ENCODE measurements at places on chromosomes 5 and 9.
A peak's percentile ranks its signal among the peaks of the same experiment; 100 is the strongest.

- H3K36me3 ChIP-seq = no peaks in the 10 kb centered on the region
- H3K4me1 ChIP-seq = no peaks in the 10 kb centered on the region
- DNase-seq = no peak
- H3K27me3 ChIP-seq = no peaks in the 10 kb centered on the region
Measured at GRCh38 chr9:14723301-14723700, 768 bp upstream of the CER1 start.

- H3K27me3 ChIP-seq = no peaks in the 10 kb centered on the region
- H3K27ac ChIP-seq = peak overlapping the region; percentile 75
Measured at GRCh38 chr5:180332051-180332517, 21.1 kb downstream of the GFPT2 start.

DNA sequence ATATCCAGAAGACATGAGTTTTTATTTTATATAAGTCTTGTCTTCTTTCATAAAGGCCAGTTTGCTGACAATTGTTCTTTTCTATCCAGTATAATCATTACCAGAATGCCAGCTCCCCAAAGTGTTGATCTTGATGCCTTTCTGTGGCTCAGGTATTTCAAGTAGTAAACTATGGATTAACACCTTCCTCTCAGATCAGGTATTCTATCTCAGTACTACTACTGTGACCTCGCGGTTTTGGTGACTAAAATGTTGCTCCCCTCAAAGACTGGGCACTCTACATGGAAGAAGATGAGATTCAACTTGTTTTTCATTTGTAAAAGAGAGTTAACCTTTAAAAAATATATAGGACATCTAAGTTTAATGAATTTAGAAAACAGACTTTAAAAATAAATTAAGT lies 58.1 kb downstream of the GNG10 start:
- H3K36me3 ChIP-seq = no peaks in the 10 kb centered on the region
- no peak overlapping the region for H3K4me3 ChIP-seq
- no peaks in the 10 kb centered on the region for H3K4me1 ChIP-seq
- no peak overlapping the region for H3K27ac ChIP-seq
- no peak for DNase-seq
- no peaks in the 10 kb centered on the region for H3K27me3 ChIP-seq

- peaks cover 5% of the 10 kb centered on the region for H3K36me3 ChIP-seq
- no peak overlapping the region for H3K27ac ChIP-seq
- DNase-seq = no peak
Measured at GRCh38 chr5:59709846-59710245, 183.7 kb downstream of the PDE4D start.

DNA sequence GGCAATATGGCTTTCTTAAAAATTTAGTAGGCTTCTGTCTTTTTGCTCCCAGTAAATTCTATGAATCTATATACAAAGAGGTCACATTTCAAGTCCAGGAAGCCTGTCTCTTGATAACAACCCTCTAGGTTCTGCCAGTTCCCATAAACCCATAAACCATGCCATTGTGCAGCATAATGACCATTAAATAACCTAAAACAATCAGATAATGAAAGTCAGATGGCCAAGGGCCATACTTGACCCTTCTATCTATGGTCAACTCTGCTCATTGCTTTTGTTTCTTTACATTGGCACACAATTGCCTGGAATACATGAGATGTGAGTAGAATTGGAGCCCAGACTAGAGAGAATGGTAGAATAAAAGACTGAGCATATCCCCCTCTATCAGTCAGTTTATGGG lies 305.4 kb upstream of the KIF2A start:
- no peak for DNase-seq
- no peaks in the 10 kb centered on the region for H3K27me3 ChIP-seq
- no peak overlapping the region for H3K4me3 ChIP-seq
- no peaks in the 10 kb centered on the region for H3K4me1 ChIP-seq

DNA sequence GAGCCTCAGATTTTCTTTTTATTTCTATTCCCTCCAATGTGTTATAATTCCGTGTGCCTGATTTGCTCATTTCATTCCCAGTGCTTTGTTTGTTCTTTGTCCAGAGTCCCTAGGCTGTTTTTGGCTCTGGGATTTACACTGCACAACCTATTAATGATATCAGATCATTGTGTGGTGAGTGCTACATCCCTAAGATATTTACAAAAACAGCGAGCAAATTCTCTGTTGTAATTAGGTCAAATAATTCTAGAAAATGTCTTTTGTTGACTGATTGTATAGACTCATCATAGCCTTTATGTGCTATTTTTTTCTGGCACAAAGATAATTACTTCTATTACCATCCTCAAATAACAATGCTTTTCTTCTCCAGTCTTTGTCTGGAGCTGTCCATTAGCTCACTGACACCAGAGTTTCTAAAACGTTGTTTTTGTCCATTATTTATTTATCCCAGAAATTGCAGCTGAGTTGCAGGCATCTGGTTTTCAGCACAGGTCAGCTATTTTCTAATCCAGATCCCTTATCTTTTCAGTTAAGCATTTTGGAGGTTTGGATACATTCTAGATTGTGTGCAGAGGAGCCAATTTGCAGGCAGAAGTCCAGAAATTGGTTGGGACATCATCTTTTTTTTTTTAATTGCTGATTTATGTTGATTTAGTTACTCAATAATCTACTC lies 379.9 kb upstream of the DMAC1 start:
- H3K27ac ChIP-seq = no peak overlapping the region
- H3K36me3 ChIP-seq = no peaks in the 10 kb centered on the region
- DNase-seq = no peak
- H3K27me3 ChIP-seq = no peaks in the 10 kb centered on the region

GRCh38 chr5:96196890-96197289 lies 235.2 kb upstream of the ELL2 start:
- no peak for DNase-seq
- H3K36me3 ChIP-seq = no peaks in the 10 kb centered on the region
- H3K27me3 ChIP-seq = no peaks in the 10 kb centered on the region
- no peaks in the 10 kb centered on the region for H3K4me1 ChIP-seq
- H3K4me3 ChIP-seq = no peak overlapping the region

GRCh38 chr5:136028782-136029742 lies at the start of gene TGFBI:
TGFBI (plus strand) TSS chr5:136028988; CDS start chr5:136029056, 68 bp downstream.
- H3K36me3 ChIP-seq = peaks cover 42% of the 10 kb centered on the region
- H3K4me3 ChIP-seq = peak within 1 kb of the TSS; percentile 96

GRCh38 chr9:34380511-34381315 lies 4.0 kb upstream of the MYORG start:
- peak; percentile 92 for DNase-seq
- peaks cover 17% of the 10 kb centered on the region for H3K27me3 ChIP-seq
- H3K27ac ChIP-seq = no peak overlapping the region
- H3K4me3 ChIP-seq = peak overlapping the region; percentile 63

- no peak overlapping the region for H3K4me3 ChIP-seq
- no peaks in the 10 kb centered on the region for H3K27me3 ChIP-seq
- DNase-seq = no peak
- H3K36me3 ChIP-seq = no peaks in the 10 kb centered on the region
- H3K27ac ChIP-seq = no peak overlapping the region
Measured at GRCh38 chr5:151496041-151496484, 48.7 kb downstream of the SLC36A1 start.

GRCh38 chr5:168649306-168649705 lies 70.1 kb upstream of the PANK3 start:
- H3K27ac ChIP-seq = no peak overlapping the region
- no peak overlapping the region for H3K4me3 ChIP-seq
- H3K36me3 ChIP-seq = no peaks in the 10 kb centered on the region
- DNase-seq = no peak
- no peaks in the 10 kb centered on the region for H3K27me3 ChIP-seq

GRCh38 chr5:119274030-119274766 lies 81.6 kb upstream of the TNFAIP8 start:
- H3K36me3 ChIP-seq = no peaks in the 10 kb centered on the region
- peak; percentile 94 for DNase-seq
- H3K4me3 ChIP-seq = no peak overlapping the region

GRCh38 chr9:136532799-136533774 lies 12.8 kb downstream of the NOTCH1 start:
- no peak overlapping the region for H3K4me3 ChIP-seq
- no peak for DNase-seq
- H3K27ac ChIP-seq = no peak overlapping the region
- peaks cover 3% of the 10 kb centered on the region for H3K4me1 ChIP-seq

DNA sequence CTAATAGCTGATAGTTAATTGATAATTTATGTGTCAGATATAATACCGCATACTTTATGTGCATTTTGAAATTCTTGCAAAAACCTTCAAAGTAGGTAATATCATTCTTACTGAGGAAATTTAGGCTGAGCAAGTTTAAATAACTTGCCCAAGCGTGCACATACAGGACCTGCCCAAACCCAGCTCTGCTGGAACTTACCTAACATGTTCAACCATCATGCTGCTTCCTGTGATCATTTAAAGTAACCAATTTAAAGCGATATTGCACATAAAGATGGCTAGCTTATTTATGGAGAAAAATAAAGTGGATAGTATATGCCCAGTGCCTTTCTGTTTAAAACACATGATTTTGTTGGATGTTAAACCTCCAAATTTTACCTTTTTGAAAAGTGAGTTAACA lies 4.3 kb downstream of the FAM174A start:
- H3K4me3 ChIP-seq = no peak overlapping the region
- DNase-seq = no peak
- no peaks in the 10 kb centered on the region for H3K27me3 ChIP-seq
- H3K27ac ChIP-seq = no peak overlapping the region
- no peaks in the 10 kb centered on the region for H3K36me3 ChIP-seq
- H3K4me1 ChIP-seq = no peaks in the 10 kb centered on the region

DNA sequence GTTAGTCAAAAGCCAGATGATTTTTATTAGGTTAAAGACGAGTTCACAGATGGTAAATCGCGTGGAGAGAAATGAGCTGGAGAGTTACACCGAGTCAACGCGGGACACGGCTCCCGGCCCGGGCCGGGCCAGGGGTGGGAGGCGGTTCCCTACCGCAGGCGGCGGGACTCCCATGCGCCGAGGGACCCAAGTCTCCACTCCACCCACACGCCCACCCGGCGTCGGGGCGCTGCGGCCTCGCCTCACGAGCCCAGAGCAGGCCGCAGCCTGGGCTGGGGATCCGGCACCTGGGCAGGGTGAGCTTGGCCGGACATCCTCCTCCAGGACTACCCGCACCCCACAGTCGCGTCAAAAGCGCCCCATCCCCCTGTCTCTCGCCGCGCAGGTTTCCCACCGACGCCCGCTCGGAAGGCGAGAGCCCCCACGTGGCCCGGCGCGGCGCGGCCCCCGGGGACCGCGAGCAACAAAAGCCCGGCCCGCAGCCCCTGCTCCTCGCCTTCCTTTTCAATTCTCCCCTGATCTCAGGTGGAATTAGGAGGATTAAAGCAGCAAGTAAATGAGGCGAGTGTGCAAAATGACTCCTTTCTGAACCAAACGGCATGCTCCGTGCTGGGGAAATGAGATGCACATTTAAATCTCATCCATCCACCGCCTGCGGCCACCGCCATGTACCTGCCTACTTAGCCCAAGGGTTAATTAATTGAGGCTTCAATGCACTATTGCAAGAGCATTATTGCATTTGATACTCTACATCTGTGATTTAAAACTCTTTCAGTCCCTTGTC lies 196.5 kb upstream of the TBCA start:
- DNase-seq = no peak
- H3K4me1 ChIP-seq = peaks cover 6% of the 10 kb centered on the region
- H3K36me3 ChIP-seq = no peaks in the 10 kb centered on the region
- H3K4me3 ChIP-seq = peak overlapping the region; percentile 65

GRCh38 chr9:4927701-4928100 lies 57.4 kb upstream of the JAK2 start:
- H3K27ac ChIP-seq = no peak overlapping the region
- no peaks in the 10 kb centered on the region for H3K36me3 ChIP-seq
- no peak for DNase-seq
- no peaks in the 10 kb centered on the region for H3K4me1 ChIP-seq

GRCh38 chr9:2132484-2133082 lies 117.4 kb downstream of the SMARCA2 start:
- no peak for DNase-seq
- H3K27me3 ChIP-seq = no peaks in the 10 kb centered on the region
- H3K27ac ChIP-seq = no peak overlapping the region
- H3K4me1 ChIP-seq = peaks cover 4% of the 10 kb centered on the region
- H3K4me3 ChIP-seq = no peak overlapping the region
- peaks cover 36% of the 10 kb centered on the region for H3K36me3 ChIP-seq

GRCh38 chr5:138466900-138467710 lies 1.8 kb downstream of the EGR1 start:
- peaks cover 10% of the 10 kb centered on the region for H3K4me1 ChIP-seq
- peaks cover 7% of the 10 kb centered on the region for H3K36me3 ChIP-seq
- H3K27me3 ChIP-seq = no peaks in the 10 kb centered on the region
- no peak overlapping the region for H3K4me3 ChIP-seq
- H3K27ac ChIP-seq = no peak overlapping the region
- no peak for DNase-seq

DNA sequence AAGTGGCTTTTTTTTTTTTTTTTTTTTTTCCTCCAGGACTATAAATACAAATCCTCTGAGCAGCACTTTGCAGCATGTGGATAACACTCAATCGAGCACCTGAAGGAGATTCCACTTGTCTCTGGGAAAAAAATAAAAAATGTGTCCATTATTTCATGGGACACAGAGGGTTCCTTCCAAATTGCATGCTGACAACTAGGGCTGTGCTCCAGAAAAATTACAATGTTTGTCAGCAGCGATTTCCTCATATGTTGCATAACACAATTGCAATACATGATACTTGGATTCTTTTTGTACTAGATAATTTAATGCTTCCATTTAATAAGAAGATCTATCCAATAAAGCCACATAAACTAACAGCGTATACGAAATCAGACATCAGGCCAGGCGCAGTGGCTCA lies 84.4 kb downstream of the CDH18 start:
- DNase-seq = no peak
- no peaks in the 10 kb centered on the region for H3K4me1 ChIP-seq
- H3K27me3 ChIP-seq = no peaks in the 10 kb centered on the region

GRCh38 chr5:73786043-73786831 lies 160.2 kb downstream of the ARHGEF28 start:
- H3K4me3 ChIP-seq = no peak overlapping the region
- H3K36me3 ChIP-seq = no peaks in the 10 kb centered on the region
- H3K27ac ChIP-seq = no peak overlapping the region
- H3K4me1 ChIP-seq = no peaks in the 10 kb centered on the region
- H3K27me3 ChIP-seq = no peaks in the 10 kb centered on the region

DNA sequence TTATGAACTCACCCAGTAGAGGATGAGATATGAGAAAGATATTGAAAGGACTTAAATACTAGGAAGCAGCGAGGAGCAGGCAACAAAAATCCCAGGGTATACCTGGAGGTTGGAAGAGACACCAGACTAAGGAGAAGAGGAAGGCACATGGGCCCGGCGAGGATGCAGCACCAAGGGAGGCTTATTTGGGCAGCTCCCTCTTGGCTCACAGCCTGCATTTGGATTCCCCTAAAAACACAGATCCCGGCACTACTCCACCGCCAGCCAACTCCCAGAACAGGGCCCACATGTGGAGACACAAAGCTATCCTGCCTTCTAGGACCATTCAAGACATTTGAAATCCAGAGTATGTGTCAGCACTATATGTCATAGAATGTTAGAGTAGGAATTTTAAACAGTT lies 199.8 kb upstream of the FBXL7 start:
- H3K27me3 ChIP-seq = no peaks in the 10 kb centered on the region
- no peak overlapping the region for H3K4me3 ChIP-seq
- no peak overlapping the region for H3K27ac ChIP-seq
- H3K36me3 ChIP-seq = no peaks in the 10 kb centered on the region
- H3K4me1 ChIP-seq = no peaks in the 10 kb centered on the region

All from trophoblast cell (in vitro differentiated cells and primary cell).